ENCODE measurements at places on chromosomes 16 and 17.

- no peak for DNase-seq
Observed at GRCh38 chr17:3613124-3613523, 3.9 kb upstream of the TRPV1 start.

GRCh38 chr17:76153640-76154039 is 12.6 kb upstream of the FOXJ1 start:
- no peak for DNase-seq

DNA sequence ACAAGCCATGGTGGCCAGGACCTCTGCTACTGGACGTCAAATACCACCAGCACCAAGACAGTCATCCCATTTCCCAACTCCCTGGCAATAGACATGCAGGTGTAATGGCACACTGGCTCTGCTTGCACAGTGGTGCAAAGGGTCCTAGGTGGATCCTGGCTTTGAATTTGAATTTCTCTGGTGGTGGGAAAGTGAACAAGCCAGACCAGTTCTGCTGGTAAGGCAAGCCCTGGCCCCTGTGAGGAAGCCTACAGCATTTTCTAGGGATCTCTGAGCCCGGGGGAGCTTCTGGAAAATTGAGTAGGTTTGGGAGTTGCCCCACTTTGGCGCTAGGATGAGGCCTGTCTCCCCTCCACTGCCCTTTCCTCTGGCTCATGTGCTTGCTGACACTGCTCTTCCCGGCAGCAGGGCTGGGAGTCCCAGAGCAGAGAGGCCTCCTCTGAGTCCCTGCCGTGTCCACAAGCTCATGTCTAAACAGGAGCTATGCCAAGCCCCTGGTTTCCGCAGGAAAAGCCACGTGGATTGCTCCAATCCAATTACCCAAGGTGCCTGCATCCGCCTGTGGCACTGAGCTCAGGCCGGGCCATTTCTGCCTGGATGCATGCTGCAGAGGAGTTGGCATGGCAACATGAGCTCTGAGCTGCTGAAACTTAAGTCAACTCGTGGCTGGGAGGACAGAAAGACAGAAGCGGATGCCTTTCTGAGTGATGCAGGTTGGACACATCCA is 67.0 kb downstream of the PRMT7 start:
- DNase-seq: no peak

DNA sequence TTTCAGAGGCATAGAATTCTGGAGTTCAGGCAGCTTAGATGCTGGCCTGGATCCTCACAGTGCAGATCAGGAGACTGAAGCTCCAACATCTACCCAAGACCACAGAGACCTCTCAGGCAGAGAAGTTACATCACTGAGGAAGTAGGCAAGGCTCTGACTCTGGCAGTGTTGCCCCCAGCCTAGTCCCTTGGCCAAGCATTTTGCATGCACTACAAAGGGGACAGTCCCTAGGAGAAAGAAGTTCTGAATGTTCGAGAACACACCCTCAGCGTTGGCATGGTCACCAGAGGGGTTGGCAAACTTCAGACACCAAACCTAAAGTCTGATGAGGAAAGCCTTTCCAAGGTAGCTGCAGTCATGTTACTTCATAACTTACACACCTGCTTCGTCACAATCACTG is 2.5 kb downstream of the RANBP10 start:
- no peak for DNase-seq

DNA sequence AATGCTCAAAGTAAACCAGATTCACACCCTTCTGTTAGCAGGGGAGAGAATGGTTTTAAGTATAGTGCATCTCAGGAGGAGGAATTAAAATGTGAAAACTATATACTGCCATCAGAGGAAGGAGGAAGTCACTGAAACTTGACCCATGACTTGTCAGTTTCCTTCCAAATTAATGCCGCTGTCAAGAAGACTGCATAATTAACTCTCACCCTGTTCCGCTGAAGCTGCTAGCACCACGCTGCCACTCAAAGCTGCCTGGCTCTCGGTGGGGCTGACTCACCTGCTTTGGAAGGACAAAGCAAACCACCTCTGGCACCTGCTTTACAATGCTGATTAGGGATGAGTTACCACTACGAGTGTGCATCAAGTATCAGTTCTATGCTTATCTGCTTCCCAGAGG is 37.8 kb upstream of the ULK2 start:
- no peak for DNase-seq

DNA sequence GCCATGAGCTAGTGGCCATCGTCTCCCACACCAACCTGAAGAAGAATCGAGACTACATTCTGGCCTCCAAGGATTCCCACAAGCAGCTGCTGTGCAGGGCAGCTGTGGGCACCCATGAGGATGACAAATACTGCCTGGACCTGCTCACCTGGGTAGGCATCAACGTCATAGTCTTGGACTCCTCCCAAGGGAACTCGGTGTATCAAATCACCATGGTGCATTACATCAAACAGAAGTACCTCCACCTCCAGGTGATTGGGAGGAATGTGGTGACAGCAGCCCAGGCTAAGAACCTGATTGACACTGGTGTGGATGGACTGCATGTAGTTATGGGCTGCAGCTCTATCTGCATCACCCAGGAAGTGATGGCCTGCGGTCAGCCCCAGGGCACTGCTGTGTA is 70.2 kb downstream of the GRIN2A start:
- no peak for DNase-seq

DNA sequence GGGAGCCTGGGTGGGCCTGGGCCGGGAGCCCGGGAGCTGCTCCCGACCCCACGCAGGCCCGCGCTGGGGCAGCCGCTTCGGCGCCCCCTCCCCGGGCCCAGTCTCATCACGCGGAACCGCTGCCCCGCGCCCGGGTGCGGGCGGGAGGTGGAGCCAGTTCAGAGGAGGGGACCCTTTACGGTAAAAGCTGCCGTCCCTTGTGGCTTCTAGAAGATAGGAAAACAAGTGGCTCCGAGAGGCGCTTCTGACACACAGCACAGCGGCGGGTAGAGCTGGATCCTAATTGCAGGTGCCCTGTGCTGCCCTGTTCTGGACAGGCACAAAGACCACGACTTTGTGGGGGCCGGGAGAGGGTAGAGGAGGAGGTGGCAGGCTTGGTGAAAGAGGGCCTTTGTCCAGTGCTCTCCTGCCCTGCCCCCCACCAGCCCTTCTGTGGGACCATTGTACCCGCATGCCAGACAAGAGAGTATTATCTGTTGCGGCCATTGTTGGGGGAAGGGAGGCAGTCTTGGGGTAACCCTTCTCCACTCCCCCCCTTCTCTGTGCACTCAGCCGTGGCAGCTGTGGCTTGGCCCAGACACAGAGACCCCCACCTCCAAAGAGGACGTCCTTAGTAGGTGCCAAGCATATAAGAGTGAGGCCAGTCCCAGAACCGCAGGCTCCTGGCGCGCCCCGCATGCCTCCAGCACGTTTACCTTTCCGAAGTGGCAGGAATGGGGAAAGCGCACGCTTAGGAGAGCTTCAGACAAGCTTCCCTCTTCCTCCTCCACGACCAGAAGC is 736 bp downstream of the CNP start:
- DNase-seq: no peak

DNA sequence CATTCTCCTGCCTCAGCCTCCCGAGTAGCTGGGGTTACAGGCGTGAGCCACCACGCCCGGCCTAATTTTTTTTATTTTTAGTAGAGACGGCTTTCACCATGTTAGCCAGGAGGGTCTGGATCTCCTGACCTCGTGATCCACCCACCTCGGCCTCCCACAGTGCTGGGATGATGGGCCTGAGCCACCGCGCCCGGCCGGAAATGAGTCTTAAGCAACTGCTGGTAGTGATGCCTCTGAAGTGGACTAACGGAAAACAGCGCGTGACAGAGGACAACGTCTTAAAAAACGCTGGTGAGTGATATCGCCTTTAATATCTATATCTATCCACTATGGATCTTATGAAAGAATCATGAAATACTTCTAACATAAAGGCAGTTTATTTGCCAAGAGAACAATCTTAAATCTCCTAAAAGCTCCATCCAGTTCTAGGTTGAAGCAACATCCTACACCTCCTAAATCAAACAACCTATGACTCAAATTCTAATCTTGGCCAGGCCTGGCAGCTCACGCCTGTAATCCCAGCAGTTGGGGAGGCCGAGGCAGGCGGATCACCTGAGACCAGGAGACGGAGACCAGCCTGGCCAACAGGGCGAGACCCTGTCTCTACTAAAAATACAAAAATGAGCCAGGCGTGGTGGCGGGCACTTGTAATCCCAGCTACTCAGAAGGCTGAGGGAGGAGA is 69.8 kb downstream of the NXN start:
- DNase-seq: no peak

GRCh38 chr17:31318298-31318801 is 3.1 kb downstream of the EVI2A start:
- DNase-seq: no peak

- no peak for DNase-seq
Observed at GRCh38 chr17:37273409-37274051, 102.3 kb upstream of the C17orf78 start.

DNA sequence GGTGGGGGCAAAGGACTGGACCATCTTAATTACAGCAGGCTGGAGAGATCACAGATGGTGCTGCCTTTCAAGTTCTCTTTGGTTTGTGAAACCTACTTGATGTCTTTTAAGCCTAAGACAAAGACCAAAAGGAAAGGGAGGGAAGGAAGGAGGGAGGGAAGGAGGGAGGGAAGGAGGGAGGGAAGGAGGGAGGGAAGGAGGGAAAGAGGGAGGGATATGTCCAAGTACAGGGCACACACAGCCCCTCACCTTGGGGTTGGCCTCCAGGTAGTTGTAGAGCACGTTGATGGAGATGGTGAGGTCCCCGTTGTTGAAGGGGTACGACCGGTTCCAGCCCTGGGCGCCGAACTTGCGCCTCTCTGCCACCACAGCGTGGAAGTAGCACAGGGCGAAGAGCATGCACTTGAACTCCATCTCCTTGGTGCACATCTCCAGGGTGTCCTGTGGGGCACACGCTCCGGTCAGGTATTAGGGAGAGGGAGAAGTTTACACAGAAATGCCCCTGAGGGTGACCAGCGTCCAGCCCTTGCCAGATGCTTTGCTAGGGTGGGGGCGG is 55.4 kb downstream of the PGS1 start:
- no peak for DNase-seq

DNA sequence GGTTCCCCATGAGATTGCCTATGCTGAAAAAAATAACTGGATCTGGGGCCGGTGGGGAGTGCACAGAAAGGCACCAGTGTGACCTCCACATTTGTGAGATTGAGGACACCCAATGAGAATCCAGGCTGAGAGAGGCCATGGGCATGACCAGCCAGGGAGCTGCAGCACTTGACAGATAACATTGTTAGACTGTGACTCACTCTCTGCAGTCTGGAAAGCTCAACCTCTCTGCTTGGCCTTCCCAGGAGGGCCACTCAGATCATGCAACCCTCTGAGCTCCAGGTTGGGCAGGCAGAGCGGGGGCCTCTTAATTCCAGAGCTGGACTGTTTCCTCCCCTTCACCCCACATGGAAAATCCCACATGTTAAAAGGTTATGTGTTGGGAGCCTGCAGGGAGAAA is 30.1 kb downstream of the FZD2 start:
- no peak for DNase-seq

GRCh38 chr16:89281829-89282228 is 64.3 kb downstream of the ZNF778 start:
- no peak for DNase-seq

GRCh38 chr17:60846175-60846574 is 168.5 kb downstream of the BCAS3 start:
- DNase-seq: no peak

DNA sequence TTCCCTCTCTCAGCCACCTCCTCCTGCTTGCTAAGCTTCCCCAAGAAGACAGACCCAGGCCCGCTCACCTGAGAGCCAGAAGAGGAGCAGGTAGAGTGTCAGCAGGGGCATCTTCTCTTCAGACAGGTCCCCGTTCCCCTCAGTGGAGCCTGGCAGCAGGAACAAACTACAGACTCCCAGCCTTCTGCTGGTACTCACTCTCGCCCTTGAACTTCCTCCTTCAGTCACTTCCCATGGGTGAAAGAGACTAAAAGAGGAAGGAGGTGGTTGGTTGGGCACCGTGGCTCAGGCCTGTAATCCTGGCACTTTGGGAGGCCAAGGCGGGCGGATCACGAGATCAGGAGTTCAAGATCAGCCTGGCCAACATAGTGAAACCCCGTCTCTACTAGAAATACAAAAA is at the start of gene CD300LF:
Gene CD300LF (minus strand): TSS at position 168 of the 400 bp plus-strand sequence. CDS start 57 bp downstream, at position 111.
- no peak for DNase-seq

DNA sequence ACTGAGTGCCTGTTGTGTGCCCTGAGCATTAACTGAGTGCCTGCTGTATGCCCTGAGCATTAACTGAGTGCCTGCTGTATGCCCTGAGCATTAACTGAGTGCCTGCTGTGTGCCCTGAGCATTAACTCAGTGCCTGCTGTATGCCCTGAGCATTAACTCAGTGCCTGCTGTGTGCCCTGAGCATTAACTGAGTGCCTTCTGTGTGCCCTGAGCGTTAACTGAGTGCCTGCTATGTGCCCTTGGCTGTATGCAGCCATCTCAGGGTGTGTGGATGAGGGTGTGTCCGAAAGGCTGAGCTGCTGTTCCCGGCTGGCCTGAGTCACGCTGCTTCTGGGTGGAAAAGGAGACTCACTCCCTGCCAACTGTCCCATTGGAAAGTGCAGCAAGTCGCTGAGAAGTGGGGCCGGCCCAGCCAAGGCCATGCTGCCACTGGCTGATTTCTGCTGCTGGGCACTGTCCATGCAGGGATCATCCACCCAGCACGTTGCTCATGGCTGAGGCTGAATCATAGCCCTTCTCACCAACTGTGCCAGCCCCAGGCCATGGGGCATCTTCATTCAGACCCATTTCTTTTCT is 113.8 kb downstream of the OR1D5 start:
- DNase-seq: no peak

- DNase-seq: peak; percentile 84
Observed at GRCh38 chr17:49191917-49192741, 18.2 kb downstream of the GNGT2 start.

DNA sequence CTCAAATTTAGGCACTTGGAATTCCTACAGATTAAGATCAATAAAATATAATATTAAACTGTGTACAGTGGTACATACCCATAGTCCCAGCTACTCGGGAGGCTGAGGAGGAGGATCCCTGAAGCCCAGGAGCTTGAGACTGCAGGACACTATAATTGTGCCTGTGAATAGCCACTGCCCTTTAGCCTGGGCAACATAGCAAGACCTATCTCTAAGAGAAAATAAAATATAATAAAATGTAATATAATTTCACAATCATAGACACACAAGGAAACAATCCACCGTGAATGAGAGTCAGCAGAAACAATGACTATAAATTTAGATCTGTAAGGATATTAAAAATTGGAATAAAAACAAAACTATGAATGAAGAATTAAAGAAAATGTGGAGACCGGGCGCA is 10.0 kb upstream of the TNK1 start:
- DNase-seq: no peak
